ENCODE measurements at places on chromosomes 3 and 15.

DNA sequence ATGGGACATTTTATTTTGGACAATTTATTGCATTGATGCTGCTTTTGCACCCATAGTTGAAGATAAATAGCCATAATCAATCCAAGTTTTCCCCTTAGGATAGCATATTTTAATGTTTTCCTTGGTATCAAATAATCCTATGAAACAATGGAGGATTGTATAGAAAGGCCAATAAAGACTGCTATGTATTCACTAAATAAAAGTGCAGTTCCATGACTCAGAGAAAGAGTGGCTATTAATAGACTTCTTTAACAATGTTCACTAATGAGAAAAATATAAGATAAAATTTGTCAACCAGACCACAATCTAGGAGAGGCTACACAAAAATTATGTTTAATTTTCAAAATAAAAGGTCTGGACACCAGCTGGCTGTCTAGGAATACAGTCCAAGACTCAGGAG lies 560.9 kb upstream of the AGTR1 start:
- H3K36me3 ChIP-seq, result no peaks in the 10 kb centered on the region
- no peak overlapping the region for H3K27ac ChIP-seq
- H3K27me3 ChIP-seq, result no peaks in the 10 kb centered on the region
- no peak for DNase-seq
- H3K4me3 ChIP-seq, result no peak overlapping the region
- H3K4me1 ChIP-seq, result no peaks in the 10 kb centered on the region

GRCh38 chr3:1830851-1831250 lies 267.8 kb upstream of the CNTN4 start:
- H3K4me1 ChIP-seq, result no peaks in the 10 kb centered on the region
- H3K27me3 ChIP-seq, result no peaks in the 10 kb centered on the region
- no peak overlapping the region for H3K4me3 ChIP-seq
- no peaks in the 10 kb centered on the region for H3K36me3 ChIP-seq

DNA sequence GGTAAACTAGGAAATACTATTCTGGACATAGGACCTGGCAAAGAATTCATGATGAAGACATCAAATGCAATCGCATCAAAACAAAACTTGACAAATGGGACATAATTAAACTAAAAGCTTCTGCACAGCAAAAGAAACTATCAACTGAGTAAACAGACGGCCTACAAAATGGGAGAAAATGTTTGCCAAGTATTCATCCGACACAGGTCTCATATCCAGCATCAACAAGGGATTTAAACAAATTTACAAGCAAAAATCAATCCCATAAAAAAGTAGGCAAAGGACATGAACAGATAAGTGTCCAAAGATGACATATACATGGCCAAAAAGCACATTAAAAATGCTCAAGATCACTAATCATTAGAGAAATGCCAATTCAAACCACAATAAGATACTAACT lies 1088.9 kb downstream of the NAALADL2 start:
- no peaks in the 10 kb centered on the region for H3K27me3 ChIP-seq
- H3K36me3 ChIP-seq, result no peaks in the 10 kb centered on the region
- no peak overlapping the region for H3K27ac ChIP-seq
- DNase-seq, result no peak

GRCh38 chr15:78800806-78801205 lies 10.5 kb downstream of the ADAMTS7 start:
- H3K4me1 ChIP-seq, result no peaks in the 10 kb centered on the region
- no peak overlapping the region for H3K27ac ChIP-seq
- no peak for DNase-seq
- no peaks in the 10 kb centered on the region for H3K27me3 ChIP-seq
- no peaks in the 10 kb centered on the region for H3K36me3 ChIP-seq
- H3K4me3 ChIP-seq, result no peak overlapping the region

GRCh38 chr3:133137042-133137996 lies 99.1 kb downstream of the TMEM108 start:
- no peaks in the 10 kb centered on the region for H3K27me3 ChIP-seq
- H3K36me3 ChIP-seq, result no peaks in the 10 kb centered on the region
- H3K27ac ChIP-seq, result no peak overlapping the region
- no peak overlapping the region for H3K4me3 ChIP-seq
- no peak for DNase-seq

- H3K27me3 ChIP-seq, result no peaks in the 10 kb centered on the region
- peak; percentile 46 for DNase-seq
- H3K36me3 ChIP-seq, result no peaks in the 10 kb centered on the region
- H3K4me1 ChIP-seq, result no peaks in the 10 kb centered on the region
These were observed 409.9 kb upstream of the ALCAM start for GRCh38 chr3:104956620-104957345.
